ENCODE measurements at places on chromosomes 16 and 17. TPM values are rescaled to one million over a fixed set of nuclear protein-coding genes. Genes with fewer than 3 reads are reported as not detected.

DNA sequence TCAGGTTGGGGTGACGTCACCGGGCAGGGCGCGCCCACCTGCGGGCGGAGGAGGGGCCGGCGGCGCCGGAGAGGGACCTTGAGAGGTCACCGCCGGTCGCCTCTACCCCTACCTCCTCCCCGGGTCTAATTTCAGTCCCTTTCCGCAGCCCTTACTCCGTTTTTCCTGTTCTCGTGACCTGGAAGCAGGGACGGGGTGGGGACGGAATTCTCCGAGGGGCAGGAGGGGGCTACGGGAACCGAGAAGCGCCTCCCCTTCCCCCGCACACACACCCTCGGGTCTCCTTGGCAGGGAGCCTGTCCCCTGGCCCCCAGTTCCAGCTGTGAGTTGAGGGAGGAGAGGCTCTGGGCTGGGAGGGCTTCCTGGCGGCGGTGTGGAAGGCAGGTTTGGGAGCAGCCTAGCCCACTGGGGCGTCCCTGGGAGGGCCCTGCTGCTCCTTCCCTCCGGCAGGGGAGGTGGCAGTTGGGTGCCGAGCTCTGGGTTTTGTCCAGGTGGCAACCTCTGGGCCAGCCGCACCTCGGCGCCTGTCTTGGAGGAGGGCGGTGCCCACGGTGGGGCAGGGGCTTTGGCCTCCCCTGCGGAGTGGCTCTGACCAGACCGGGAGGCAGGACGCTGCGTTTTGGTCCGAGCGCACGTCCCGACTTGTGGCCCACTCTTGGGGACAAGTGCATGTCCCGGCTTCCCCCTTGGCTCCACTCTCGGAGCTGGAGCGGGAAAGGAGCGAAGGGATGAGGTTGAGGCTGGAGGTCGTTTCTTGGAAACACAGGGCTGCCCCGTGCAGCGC, 773 bp downstream of the SYNGR3 start:
- no peak for DNase-seq
- no peaks in the 10 kb centered on the region for H3K27me3 ChIP-seq
- H3K4me3 ChIP-seq = peak overlapping the region; percentile 36

DNA sequence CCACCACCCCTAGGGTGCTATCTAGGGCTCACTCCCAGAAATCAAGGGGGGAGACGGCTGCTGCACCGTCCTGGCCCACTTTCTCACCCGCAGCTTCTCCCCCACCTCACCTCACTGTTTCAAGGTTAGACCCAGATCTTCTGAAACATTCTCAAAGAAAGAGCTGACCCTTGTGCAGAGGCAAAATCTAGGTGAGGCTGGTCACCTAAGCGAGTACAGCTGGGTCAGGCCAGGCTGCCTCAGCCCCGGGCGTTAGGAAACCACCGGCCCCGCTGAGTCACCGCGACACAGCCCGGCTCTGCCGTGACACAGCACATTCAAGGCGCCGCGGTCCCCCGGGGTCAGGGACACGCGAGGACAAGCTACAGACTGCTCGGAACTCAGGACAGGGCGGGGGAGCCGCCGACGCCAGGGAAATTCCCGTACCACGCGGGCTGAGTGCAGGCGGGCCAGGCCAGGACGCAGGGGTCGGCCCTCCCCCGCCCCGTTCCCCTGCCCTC, 27.1 kb downstream of the GNPTG start:
- DNase-seq = peak; percentile 91
- no peaks in the 10 kb centered on the region for H3K36me3 ChIP-seq
- H3K4me3 ChIP-seq = peak overlapping the region; percentile 26
- peaks cover 7% of the 10 kb centered on the region for H3K4me1 ChIP-seq
- no peak overlapping the region for H3K27ac ChIP-seq

DNA sequence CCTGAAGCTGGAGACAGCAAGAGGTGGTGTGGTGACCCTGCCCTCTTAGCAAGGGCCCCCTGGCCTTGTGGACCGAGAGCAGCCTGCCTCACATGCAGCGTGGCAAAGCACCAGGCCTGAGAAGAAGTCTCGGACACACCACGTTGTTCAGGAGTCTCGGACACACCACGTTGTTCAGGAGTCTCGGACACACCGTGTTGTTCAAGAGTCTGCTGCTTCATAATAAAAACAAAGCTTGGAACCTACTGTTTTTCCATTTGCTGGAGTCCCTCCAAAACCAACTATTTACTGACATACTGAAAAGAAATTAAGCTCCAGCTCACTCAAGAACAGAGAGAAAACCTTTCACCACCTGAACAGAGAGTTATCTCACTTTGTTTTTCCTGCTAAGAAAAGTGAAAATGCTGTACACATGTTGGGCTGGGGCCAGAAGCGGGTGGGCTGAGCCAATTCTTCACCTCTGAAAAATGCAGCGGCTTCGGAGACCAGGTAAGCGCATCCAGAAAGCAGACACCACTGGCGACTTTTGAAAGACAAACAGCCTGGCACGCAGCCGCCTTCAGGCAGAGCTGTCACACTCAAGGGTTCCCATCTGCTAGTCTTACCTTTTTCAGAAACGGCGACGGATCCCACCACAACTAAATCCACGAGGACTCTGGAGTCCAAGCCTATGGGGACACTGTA, 8.9 kb downstream of the MTHFSD start:
- peaks cover 33% of the 10 kb centered on the region for H3K36me3 ChIP-seq
- H3K4me3 ChIP-seq = no peak overlapping the region
- no peaks in the 10 kb centered on the region for H3K27me3 ChIP-seq
- no peaks in the 10 kb centered on the region for H3K4me1 ChIP-seq
- no peak for DNase-seq

GRCh38 chr17:64783556-64784352, 121.6 kb upstream of the SMURF2 start:
- H3K4me1 ChIP-seq = no peaks in the 10 kb centered on the region
- H3K4me3 ChIP-seq = no peak overlapping the region
- no peak overlapping the region for H3K27ac ChIP-seq
- DNase-seq = no peak
- peaks cover 6% of the 10 kb centered on the region for H3K36me3 ChIP-seq

DNA sequence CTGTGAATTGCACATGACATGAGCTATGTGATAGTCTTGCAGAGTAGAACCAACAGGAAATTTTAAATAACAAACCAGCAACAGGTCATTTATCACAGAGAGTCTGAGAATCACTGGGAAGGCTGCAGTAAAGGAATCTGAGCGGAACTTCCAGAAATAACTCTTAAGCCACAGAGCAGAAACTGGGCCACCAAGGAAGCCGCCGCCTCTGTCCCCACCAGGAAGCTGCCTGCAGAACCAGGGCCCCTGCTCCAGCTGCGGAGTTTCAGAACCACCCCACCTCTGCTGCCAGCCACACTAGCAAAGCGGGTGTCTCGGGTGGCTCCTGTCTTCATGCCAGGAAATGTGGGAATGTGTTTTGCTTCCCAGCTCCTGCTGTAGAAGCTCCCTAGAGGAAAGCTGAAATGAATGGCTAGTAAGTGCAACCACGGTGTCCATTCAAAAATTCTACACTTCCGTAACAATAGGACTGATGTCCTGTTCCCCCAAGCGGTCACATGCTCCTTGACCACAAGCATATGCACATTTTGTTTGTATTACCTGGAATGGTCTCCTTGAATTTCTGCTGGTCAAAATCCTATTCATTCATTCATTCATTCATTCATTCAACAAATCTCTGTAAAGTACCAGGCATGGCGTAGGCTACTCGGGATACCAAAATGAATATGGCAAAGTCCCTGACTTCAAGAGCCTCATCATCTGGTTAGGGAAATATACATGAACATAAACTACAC, 7.7 kb upstream of the ITPRIPL2 start:
- H3K27ac ChIP-seq = no peak overlapping the region
- no peaks in the 10 kb centered on the region for H3K27me3 ChIP-seq
- no peak overlapping the region for H3K4me3 ChIP-seq
- peaks cover 6% of the 10 kb centered on the region for H3K4me1 ChIP-seq
- H3K36me3 ChIP-seq = no peaks in the 10 kb centered on the region

GRCh38 chr16:427250-427649, 1.8 kb downstream of the RAB11FIP3 start:
- H3K4me1 ChIP-seq = peaks cover 14% of the 10 kb centered on the region
- H3K27ac ChIP-seq = peak overlapping the region; percentile 80
- no peak for DNase-seq
- no peaks in the 10 kb centered on the region for H3K27me3 ChIP-seq
- no peaks in the 10 kb centered on the region for H3K36me3 ChIP-seq
- peak overlapping the region; percentile 59 for H3K4me3 ChIP-seq

DNA sequence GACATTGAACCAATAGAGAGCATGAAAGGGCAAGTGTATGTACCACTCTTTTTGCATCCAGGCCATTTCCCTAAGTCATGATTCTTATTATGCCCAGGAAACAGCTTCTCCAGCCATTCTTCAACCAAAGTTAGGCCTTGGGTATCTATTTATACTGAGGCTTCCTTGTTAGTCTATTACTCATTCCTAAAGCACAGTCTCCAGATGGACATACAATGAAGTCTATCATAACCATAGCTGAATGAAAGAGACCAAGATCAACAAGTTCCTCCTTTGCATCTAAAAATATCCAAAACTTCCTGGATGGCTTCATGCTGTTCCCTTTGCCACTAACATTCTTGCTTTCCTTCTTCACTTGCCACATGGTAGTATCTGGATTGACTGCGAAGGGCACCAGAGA, 265.9 kb downstream of the CDH8 start:
- DNase-seq = no peak
- no peaks in the 10 kb centered on the region for H3K36me3 ChIP-seq
- no peak overlapping the region for H3K4me3 ChIP-seq
- H3K4me1 ChIP-seq = no peaks in the 10 kb centered on the region

- no peak for DNase-seq
- no peaks in the 10 kb centered on the region for H3K27me3 ChIP-seq
- no peaks in the 10 kb centered on the region for H3K36me3 ChIP-seq
- no peak overlapping the region for H3K27ac ChIP-seq
- H3K4me3 ChIP-seq = no peak overlapping the region
Measured at GRCh38 chr16:86988920-86989696, 328.1 kb downstream of the C16orf95 start.

DNA sequence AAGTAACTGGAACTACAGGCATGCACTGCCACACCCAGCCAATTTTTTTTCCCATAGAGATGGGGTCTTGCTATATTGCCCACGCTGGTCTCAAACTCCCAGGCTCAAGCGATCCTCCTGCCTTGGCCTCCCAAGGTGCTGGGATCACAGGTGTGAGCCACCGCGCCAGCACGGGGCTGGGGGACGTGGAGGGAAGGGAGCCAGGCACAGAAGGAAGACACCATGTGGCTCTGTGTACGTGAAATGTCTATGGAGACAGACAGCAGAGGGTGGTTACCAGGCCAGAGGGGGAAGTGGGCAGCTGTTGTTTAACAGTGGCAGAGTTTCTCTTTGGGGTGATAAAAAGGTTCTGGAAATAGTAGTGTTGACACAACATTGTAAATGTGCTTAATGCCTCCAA, 4.6 kb upstream of the PIEZO1 start:
- no peak for DNase-seq
- H3K4me1 ChIP-seq = no peaks in the 10 kb centered on the region
- no peaks in the 10 kb centered on the region for H3K36me3 ChIP-seq

DNA sequence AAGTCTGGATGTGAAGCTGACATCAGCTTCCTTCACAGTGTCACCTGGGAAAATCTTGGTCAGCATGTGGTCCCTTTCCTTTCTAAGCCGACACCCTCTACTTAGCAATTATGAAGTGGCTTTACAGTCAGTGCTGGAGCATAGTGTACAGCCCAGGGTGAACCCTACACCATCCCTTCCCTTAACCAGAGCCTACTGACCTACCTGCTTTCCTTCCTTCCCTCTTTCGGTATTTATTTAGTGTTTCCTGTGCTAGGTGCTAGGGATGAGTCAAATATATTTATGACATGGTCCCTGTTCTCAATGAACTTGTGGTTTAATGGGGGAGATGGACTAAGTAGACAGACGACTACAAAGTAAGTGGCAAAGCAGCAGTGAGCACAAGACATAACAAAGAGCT, 77.5 kb downstream of the CDK5R1 start:
- H3K4me1 ChIP-seq = no peaks in the 10 kb centered on the region
- no peaks in the 10 kb centered on the region for H3K27me3 ChIP-seq
- no peaks in the 10 kb centered on the region for H3K36me3 ChIP-seq
- DNase-seq = no peak
- no peak overlapping the region for H3K4me3 ChIP-seq

- no peaks in the 10 kb centered on the region for H3K36me3 ChIP-seq
- no peaks in the 10 kb centered on the region for H3K4me1 ChIP-seq
- H3K27me3 ChIP-seq = no peaks in the 10 kb centered on the region
- no peak overlapping the region for H3K27ac ChIP-seq
Measured at GRCh38 chr17:74145756-74146155, 57.7 kb upstream of the RPL38 start.

GRCh38 chr16:85821390-85822135, 22.1 kb downstream of the COX4I1 start:
- peak; percentile 93 for DNase-seq
- H3K4me3 ChIP-seq = no peak overlapping the region
- H3K4me1 ChIP-seq = no peaks in the 10 kb centered on the region
- H3K36me3 ChIP-seq = no peaks in the 10 kb centered on the region
- no peaks in the 10 kb centered on the region for H3K27me3 ChIP-seq
- H3K27ac ChIP-seq = no peak overlapping the region

- H3K4me3 ChIP-seq = no peak overlapping the region
- H3K27me3 ChIP-seq = no peaks in the 10 kb centered on the region
- H3K36me3 ChIP-seq = no peaks in the 10 kb centered on the region
- no peak for DNase-seq
Measured at GRCh38 chr17:17988427-17988945, 15.8 kb downstream of the DRC3 start.

DNA sequence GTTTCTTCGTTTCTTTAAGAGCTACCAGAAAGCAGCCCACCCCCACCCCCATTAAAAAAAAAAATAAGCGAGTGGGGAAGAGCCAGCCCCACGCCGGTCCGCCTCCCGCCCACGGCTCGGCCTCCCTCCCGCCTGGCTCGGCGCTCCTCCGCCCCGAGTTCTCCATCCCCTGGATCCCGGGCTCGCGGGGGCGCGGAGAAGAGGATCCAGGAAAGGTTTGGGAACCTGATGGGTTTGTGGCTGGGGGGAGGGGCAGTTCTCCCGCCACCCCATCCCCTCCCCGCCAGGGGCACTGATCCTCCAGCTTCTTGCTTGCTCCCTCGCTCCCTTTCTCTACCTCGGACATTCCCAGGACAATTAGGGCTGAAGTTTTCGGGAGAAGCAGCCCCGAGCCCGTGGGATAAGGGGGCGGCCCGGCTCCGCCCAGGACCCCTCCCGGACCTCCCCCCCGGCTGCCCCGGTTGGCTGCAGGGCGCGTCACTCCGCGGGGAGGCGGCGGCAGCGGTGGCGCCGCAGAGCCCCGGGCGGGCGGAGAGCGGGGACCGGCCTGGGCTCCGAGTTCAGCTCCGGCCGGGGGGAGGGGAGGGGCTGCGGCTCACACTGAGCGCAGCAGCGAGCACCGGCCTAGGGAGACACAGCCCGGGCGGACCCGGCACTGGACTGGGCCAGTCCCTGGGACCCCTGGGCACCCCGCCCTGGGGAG, 1.0 kb upstream of the SALL1 start:
- H3K36me3 ChIP-seq = no peaks in the 10 kb centered on the region
- DNase-seq = peak; percentile 55
- H3K27ac ChIP-seq = no peak overlapping the region
- H3K27me3 ChIP-seq = peaks cover 43% of the 10 kb centered on the region

The TBX6 gene
- total RNA-seq = 1.7 TPM

The USP7 gene
- total RNA-seq = 39.3 TPM

The RBFOX1 gene
- 0.15 TPM for total RNA-seq

The SPATA33 gene
- total RNA-seq = 2.6 TPM

The FGF11 gene
- total RNA-seq = 0.38 TPM

The MLLT6 gene
- total RNA-seq = 112 TPM

The ABCC3 gene
- total RNA-seq = 47.2 TPM

The NTN1 gene
- total RNA-seq = 2.9 TPM
